OCI-LY7 (cell line): ENCODE measurements at places on chromosomes 12 and 14. TPM values are rescaled to one million over a fixed set of nuclear protein-coding genes. Genes with fewer than 3 reads are reported as not detected.

DNA sequence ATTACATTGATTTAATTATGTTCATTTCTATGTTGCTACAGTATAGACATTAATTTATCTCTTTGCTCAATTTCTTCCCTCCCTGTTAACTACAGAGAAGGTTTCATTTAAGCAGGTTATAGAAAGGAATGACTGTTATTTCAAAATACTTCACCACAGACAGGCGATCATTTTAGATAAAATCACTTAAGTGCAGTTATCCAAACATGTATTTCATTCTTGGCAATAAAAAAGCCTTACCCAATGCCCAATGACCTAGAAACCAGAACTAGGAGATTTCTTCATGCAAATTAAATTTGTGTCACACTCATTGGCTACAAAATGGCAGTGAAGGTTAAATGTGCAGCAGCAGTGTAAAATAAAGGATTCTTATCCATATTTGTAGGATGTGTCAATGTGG is 266.4 kb downstream of the KCNH5 start:
- DNase-seq: no peak

DNA sequence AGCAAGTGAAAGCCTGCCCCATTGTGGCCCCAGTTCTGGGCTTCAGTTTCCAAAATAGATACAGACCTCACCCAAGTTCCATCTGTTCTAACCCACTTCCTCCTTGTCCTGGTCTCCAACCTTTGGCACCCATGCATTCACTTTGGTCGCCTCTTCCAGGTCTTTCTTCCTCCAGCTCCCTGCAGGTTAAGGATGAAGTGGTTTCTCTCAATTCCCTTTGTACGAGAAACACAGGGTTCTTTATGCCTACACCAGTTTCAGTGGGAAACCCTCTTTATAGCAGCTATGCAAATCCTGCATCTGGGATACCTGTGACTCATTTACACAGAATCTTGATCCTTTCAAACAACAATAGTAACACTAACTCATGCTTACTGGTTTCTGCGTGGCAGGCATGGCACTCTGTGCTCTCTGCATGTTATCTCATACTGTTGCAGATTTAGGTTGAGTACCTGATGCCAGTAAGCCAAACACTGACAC is 110.6 kb upstream of the AMIGO2 start:
- DNase-seq: no peak

- no peak for DNase-seq
Observed at GRCh38 chr12:130382818-130383217, 45.1 kb downstream of the PIWIL1 start.

DNA sequence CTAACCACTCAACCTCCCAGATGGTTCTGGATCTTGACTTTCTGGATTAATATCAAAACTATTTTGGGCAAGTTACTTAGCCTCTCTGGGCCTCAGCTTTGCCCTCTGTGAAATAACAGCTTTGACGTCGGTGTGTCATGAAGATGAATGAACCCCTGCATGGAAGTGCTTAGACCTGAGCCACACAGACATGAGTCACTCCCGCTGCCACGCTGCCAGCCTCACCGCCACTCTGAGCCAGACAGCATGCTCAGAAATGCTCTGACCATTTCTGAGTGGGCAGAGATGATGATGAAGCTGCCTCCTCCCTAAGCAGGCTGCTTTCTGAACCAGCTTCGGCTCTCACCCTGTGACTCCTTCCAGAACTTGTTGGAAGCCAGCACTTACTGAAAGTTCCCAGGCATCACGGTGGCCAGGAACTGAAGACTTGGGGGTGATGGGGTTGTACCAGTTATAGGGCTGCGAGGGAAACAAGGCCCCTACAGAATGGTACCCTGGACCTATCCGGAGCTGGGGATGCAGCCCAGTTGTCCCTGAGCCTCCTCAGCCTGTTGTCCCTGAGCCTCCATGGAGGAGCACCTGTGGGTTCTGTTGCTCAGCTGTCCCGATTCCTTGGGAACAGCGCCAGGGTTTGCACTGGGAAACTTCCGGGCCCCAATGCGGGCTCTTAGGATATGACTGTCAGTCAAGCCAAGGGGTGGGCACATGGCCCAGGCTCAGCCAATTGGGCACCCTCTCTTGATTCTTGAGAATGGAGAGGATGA is 2.0 kb upstream of the CCDC197 start:
- DNase-seq: no peak

DNA sequence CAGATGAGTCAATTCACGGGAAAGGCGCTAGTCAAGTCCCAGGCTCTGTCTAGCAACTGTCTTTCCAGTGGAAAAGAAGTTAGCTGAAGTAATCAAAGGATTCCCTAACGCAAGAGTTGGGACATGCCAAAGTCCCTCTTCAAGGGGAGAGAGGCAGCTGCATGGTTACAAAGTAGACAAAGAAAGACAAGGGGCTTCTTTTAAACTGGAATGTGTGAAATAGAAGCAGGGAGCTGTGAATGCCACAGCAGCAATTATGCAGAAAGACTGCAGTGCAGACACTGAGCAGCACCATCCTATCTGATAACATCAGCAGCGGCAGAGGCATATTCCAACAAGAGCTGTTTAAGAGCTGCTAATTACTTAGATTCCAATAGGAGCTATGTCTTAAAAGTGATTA is 12.5 kb upstream of the CIPC start:
- DNase-seq: no peak

- no peak for DNase-seq
Observed at GRCh38 chr12:50615907-50616296, 111.1 kb downstream of the DIP2B start.

DNA sequence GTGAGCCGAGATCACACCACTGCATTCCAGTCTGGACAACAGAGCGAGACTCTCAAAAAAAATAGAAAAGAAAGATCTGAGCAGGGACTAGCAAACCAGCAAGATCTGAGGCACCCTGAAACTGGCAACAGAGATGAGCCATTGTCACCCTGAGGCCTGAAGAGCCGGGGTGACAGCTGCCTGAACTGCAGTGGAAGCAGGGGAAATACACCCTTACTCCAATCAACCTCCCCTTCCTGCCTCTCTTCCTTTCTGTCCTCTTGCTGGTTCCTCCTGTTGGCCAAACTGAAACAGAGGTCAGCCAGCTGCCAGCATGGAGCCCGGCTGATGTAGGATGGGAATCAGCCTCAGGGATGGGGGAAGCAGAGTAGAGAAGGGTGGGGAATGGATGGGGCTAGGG is 192.0 kb downstream of the CHST11 start:
- no peak for DNase-seq

DNA sequence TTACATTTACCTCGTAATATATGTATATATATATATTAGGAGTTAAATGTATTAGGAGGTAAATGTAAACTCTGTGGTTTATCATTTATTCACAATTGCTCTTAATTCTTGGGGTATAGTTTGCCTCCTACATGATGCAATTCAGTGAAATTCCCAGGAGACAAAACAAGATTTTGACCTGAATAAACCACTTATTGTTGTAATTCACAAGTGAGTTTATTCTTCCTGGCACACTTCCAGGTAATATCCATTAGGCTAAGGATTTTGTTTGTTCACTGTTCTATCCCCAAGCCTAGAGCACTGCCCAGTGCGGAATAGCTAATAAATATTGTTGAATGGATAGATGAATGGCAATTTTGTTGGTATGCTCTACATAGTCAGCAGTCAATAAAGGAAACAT is 3.0 kb downstream of the SMIM10L1 start:
- DNase-seq: no peak

DNA sequence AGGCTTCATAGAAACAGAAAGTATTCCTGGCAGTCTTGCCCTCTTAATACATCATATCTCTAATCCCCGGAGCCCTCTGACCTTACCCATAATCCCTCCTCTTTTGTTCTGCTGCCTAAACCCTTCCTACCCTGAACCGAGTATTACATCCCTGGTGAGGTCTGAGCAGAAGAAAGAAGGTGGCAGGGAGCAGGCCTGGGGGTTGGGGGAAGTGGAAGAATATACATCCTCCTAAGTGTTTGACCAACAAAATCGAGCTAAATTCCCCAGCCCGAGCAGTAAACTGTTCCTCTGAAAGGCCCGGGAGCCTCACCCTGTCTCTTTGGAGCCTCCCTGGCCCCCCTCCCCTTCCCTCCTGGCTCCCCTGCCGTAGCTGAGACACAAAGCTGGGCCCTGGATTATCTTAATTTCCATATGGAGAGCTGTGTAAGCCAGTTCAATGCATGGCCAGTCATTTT is 192.6 kb upstream of the LHX5 start:
- no peak for DNase-seq

DNA sequence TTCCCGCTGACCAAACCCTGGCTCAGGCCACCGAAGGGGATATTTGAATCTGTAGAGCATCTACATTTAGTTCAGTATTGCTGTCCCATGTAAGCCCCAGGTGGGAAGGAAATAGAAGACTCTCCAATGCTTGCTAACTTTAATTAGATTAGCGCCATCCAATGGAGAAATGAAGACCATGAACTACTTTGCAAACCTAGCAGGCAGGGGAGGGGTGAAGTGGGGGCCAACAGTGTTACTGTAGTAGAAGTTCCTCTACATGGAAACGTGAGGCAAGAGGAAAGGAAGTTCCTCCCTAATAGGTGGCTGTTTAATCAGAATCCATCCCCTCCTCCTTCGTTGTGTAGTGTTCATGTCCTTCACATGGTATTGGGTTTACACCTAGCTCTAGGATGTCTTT is 9.3 kb upstream of the DENND5B start:
- DNase-seq: peak; percentile 73

DNA sequence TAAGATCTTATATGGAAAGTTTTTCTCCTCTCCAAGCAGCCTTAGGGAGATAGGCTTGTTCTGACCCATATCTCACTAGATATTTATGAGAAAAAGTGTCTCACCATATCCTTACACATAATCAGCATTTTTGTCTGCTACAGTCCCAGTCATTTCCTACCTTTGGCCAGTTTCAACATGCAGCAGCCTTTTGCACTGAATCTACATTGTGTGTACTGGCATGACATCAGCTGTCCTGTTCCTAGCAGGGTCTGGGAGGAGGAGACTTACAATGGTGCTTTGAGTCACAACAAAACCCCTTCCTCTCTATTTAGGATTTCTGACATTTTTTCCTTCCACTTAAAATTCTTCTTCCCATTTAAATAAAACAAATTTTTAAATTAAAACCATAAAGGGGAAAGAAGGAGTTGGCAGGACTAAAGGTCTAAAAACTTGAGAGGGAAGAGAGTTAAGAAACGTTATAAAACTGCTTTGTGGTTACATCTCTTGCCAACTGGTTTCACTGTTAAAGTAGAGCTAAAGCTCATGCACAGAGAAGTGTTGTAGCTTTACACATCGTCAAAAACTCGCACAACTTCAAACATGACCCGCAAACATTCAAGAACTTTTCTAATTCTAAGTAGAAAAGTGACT is 53.3 kb upstream of the CERS5 start:
- DNase-seq: peak; percentile 45

MAP3K9 gene
- 6.4 and 7.4 TPM in 2 replicates for total RNA-seq

SCNN1A gene
- total RNA-seq: 1.0 and 1.3 TPM in 2 replicates

RTN1 gene
- not detected in 2 replicates for total RNA-seq

RND1 gene
- total RNA-seq: 12.7 and 13.9 TPM in 2 replicates

RNF212B gene
- total RNA-seq: not detected in 2 replicates
